ENCODE measurements at places on chromosomes 2 and 18.

DNA sequence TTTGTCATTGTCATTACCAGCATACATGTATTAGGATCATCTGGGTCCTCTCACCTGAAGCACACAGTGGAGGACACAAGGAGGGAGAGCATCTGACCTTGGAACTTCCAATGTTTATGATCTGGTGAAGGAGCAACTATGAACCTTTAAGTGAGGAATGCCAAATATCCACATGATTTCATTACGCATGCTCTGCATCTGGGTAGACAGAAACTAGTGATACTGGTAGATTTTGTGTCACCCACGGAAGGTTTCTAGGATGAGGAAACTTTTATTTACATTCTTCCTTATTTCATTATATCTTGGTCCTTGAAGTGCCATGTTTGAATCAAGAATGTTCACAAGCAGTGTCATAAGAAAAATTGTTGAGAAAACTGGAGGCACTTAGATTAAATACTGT lies 32.1 kb downstream of the SPC25 start:
- DNase-seq: no peak

GRCh38 chr2:104857262-104858005 lies 3.5 kb downstream of the POU3F3 start:
- no peak for DNase-seq

DNA sequence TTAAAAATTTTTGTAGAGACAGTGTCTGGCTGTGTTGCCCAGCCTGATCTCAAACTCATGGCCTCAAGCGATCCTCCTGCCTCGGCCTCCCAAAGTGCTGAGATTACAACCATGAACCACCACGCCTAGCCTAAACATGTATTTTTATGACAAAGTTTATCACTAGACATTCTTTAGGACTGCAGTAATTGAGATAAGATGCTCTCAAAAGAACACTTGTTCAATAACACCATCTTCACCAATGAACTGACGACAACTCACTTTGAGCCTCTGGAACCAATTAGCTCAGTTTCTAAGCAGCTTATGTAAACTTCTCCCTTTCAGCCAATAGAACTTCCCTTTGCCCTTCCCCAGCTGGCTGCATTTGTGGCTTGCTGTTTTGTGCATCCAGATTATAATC lies 15.3 kb upstream of the PPP4R1 start:
- DNase-seq: peak; percentile 69

DNA sequence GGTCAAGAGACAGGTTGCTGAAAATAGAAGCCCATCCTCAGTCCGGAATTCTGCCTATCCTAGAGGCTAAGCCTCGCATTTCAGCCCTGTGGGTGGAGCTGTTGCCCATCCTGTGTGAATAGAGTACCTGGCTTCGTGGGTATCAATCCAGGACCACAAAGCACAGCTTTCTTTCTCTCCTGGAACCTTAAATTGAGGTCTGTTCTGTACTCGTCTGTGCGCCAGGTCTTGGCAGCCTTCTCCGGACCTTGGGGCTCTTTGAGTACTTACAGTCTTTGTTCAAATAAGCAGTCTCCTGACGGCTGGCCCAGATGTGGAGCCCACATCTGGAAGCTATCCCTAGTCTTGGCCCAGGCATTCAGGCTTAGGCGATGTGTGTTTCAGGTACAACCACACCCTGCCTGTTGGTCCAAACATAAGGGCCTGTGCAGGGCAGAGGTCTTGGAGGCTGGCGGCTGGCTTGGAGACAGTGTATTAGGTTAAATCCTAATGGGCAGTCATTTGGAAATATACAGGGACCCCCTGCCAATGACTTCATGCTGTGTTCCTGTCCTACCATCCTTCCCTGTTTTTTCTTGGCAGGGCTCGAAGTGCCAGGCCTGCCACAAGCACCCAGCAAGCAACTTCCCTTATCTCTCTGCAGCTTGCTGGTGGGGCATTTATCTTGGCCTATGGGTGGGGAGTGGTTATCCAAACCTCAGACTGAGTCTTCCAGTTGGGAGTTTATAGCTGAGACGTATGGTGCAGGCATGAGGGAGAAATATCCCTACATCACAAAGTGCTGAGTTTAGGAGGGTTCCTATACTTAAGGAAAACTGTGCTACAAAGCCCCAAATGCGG lies 294.1 kb downstream of the BCL2 start:
- no peak for DNase-seq

DNA sequence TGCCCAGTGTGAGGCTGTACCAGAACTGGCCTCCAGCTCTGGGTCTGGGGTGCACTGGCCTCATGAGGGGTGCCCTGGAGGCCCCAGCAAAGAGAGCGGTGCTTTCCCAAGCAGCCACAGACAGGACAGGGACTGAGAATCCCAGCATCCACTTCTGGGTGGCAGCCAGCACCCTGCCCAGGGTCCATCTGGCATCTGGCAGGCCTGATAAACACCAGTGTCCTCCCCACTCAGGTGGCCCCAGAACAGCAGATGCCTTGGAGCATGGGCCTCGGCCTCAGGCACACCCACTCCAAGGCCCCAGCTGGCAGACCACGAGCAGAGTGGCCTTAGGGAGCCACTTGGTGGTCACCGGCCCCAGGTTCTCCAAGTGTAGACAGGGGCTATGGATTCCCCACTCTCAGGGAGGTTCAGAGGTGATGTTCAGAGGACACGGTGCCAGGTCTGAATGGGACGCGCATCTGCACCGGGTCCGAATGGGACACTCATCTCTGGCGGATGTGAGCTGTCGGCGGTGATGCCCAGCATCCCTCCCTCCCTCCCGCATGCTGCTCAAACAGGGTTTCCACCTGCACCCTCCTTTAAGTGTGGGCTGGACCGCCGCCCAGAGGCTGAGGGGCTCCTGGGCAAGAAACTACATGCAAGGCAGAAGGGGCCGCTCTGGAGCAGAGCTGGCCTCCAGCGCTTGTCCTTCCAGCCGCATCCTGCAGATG lies 82.2 kb upstream of the GPC1 start:
- no peak for DNase-seq

DNA sequence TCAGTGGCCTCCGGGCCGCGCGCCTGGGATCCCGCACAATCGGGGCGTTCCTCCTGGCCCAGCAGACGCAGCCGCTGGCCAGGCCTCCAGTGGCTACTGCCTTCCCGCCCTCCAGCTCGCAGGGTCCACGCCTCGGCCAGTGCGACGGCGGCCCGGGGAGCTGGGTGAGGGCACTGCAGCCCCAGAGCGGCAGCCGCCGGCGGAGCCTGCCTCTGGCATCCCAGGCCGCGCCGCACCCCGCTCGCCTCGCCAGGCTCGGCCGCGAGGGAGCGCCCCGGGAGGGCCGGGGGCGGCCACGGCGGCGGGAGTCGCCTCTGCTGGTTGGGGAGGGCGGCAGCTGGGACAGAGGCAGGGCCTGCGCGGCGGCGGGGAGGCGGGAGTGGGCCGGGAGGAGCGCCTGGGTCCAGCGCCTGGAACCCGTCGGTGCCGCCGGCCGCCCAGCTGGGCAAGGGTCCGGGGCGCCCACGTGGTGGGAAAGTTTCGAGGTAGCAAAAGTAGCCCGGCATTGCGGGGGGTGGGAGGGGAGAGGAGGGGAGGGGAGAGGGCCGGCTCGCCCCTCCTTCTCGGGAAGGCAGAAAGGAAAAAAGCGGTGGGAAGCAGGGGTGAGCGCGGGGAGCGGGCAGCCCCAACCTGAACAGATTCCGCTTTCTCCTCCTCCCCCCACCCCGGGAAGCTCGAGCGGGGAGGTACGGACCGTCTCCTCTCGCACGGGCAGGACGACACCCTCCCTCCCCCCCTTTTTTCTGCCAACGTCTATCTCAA lies 1.5 kb upstream of the INHBB start:
- DNase-seq: no peak

- peak; percentile 78 for DNase-seq
These were observed 47.7 kb downstream of the PRKCE start for GRCh38 chr2:45699032-45699658.

DNA sequence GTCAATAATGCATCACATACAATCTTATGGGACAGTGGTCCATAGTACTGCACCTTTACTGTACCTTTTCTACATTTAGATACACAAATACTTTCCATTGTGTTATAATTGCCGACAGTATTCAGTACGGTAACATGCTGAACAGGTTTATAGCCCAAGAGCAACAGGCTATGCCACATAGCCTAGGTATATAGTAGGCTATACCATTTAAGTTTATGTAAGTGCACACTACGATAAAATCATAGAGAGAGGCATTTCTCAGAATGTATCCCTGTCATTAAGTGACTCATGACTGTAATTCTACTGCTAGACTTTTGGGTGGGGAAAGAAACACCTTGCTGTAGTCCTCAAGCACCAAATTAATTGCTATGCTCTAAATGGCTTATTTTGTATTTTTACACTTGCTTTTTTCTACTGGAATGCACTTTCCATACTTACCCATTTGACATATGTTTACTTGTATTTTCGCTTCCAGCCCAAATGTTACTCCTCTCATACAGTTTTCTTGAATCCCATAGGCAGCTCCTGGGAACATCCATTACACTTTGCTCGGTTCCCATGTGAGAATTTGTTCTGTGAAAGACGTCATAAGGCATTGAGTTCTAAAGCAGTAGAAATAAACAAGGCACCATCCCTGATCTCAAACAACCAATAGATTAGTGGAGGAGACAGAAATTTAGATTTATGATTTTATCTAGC lies 714.0 kb upstream of the ID2 start:
- DNase-seq: no peak

- no peak for DNase-seq
These were observed 65.2 kb upstream of the MGAT4A start for GRCh38 chr2:98795891-98796676.

DNA sequence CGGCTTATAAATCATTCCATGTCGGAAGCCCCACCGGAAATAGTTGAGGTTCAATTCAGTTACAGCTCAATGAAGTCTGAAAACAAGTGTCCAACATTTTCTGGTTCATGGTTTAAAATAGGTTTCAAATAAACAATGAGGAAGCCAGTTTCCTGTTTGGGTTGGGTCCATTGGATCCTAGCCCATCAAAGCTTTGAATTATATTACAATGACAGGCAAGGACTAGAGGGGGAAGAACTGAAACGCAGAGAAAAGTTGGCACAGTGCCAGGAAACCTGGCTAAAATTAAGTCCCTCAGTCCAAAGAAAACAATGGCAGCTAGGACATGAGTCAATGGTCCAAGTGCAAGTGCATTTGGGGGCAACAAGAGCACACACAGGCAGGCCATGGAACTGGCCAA lies 32.0 kb downstream of the SLC14A1 start:
- peak; percentile 56 for DNase-seq

DNA sequence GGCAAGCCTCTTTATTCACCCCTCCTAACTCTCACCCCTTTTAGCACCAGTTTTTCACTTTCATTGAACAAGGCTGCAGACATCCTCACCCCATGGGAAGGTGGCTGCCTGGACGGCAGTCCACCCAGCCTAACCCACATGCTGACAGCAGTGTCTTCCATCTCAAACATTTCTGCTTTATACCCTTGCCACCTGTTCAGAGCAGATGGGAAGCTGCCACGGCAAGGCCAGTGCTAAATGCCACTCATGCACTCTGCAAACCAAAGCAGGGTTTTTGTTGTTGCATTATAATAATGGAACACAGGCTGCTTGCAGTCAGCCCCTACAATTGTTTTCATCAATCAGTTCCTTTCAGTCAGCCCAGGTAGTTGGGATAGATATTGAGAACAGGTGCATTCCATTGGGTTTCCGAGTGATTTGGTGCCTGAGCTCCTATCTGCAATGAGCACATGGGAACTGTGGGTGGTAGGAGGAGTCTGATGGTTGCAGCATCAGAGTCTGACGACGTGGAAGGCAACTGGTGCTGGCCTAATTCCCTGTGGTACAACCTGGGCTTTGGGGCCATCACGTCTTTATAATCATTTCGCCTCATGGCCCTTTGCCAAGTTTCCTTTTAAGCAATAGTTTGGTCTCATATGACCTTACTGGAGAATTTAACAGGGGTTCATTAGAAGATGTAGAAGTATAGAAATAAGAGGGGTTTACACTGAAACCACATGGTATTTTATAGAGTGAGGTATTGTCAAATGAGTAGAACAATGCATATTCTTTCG lies 252.5 kb upstream of the SP5 start:
- no peak for DNase-seq

GRCh38 chr2:10030311-10030736 lies 13.0 kb upstream of the KLF11 start:
- no peak for DNase-seq

GRCh38 chr2:142052220-142052863 lies 78.5 kb downstream of the LRP1B start:
- DNase-seq: no peak

- DNase-seq: no peak
These were observed 27.8 kb downstream of the ZNF236 start for GRCh38 chr18:76850112-76850511.

DNA sequence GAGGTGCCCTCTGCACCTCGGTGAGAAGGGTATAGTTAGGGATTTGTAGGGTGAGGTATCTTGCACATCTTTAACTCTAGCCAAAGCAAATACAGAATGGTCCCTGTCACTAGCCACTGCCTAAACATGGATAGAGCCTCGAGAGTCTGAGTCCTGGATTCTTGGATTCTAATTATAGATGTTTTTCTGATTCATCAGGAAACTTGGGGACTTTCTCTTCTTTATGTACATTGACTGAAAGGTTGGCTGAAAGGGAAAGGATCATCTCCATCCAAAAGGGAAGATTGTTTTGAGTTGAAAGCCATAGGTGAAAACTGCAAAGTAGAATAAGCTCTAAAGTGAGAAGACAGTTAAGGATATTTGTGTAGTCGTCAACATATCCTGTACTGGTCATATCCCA lies 8.2 kb downstream of the STK36 start:
- no peak for DNase-seq

- DNase-seq: no peak
These were observed 268.5 kb upstream of the CCDC68 start for GRCh38 chr18:55227771-55228170.

DNA sequence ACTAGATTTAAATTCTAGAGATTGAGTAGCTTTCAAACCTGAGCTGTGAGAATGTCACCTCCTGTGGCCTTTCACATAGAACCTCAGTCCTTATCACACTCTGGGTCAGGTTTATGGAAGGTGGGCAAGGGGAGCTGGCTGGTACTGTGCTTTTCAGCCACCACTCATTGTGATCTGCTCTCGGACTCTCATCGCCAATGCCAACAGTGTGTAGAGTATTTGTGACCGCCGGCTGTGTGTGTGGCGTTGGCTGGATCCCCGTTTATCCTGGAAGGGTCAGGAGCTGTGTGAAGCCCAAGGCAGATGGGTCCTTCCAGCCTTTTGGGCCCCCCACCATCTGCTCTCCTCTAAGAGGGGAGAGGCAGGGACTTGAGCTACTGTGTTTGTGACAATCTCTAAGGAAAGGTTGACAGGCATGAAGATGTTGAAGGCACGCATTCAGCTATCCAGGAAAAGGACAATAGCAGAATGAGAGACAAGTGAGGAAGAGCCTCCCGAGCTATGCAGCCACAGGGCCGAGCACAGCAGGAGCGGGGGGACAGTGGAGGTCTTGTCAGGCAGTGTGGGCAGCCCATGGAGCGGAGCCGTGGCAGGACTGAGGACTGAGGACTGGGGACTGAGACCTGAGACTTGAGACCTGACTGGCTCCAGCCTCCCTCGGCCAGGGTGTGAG lies 107.1 kb upstream of the TPO start:
- no peak for DNase-seq

DNA sequence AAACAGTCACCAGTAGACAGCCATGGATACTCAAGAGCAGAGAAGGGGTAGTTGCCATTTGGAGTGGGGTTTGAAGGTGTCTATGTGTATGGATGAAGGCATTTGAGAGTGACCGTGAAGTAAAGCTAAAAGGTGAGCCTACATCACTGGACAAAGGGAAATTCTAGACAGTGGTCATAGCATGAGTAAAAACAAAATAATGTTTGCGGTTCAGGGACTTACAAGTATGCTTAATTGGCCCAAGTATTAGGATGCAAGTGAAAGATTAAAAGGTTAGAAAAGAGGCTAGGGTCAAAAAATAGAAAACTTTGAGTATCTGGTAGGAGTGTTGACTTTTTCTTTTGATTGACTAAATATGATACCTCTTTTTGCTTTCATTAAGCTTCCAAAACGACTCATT lies 238.1 kb upstream of the SLC8A1 start:
- no peak for DNase-seq

GRCh38 chr2:158968396-158969161 lies at the start of gene TANC1:
Gene TANC1 (plus strand): TSS chr2:158968640. CDS start chr2:159065911, 97,271 bp downstream.
- peak; percentile 95 for DNase-seq
